ENCODE measurements at places on chromosomes 7 and 10.

DNA sequence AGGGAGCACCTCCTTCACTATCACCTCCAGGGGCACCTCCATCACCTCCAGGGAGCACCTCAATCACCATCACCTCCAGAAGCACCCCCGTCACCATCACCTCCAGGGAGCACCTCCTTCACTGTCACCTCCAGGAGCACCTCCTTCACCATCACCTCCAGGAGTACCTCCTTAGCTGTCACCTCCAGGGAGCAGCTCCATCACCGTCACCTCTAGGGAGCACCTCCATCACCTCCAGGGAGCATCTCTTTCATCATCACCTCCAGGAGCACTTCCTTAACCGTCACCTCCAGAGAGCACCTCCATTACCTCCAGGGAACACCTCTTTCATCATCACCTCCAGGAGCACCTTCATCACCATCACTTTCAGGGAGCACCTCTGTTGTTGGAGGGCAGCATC is 103.0 kb downstream of the DNAJB6 start:
- DNase-seq: no peak

- DNase-seq: peak; percentile 68
These were observed 31.0 kb downstream of the PON3 start for GRCh38 chr7:95365151-95365550.

- DNase-seq: no peak
These were observed 66.5 kb upstream of the SHTN1 start for GRCh38 chr10:117071286-117072050.

DNA sequence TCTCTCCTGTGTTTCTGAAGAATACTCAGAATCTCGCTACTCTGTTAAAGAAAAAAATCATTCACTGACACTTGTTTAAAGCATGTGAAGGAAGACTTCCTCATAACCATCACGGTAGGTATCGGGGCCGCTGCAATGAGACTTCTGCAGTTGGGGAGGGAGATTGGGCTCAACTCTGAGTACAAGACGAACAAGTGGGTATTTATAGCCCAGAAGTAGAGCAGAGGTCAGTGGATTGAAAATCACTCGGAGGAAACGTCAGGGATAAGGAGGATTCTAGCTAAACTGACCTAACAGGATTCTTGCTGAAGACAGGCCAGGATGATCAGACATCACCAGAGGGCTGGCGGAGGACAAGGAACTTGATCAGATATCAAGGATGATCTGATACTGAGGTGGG is 33.3 kb downstream of the ITPRIP start:
- no peak for DNase-seq

Data from Daoy (cell line).